ENCODE measurements at places on chromosomes 13 and 19.

- DNase-seq, result no peak
Observed at GRCh38 chr13:79660361-79660760, 179.4 kb downstream of the NDFIP2 start.

DNA sequence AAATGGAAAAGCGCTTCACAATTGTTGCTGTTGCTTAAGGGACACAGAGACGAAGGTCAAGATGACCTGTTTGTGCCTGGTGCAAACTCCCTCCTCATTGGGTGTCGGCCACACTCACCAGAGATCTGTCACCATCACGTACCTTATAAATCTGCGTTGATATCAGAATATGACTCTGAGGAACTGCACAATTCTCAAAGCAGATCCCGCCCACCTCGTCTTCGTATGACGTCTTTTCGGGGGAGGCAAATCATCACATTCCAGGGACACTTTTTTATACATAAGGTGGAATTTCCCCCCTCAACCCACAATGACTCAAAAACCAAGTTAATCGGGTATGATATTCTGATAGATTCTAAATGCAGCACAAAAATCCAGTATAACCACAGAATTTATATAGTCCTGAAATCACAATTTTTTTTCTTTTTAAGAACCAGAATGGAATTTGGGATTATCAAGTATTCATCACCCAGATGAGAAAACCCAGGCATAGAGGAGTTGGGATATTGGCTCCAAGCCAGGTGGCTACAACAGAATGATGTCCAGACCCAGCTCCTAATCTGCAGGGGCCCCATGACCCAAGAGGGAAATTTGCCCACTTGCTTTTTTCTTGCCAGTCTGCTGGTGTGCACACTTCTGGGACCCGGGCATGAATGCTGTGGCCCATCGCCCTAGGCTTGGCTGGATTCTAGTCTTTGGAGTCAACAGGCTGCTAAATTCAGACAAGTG is 50.6 kb upstream of the MTIF3 start:
- no peak for DNase-seq

- no peak for DNase-seq
Observed at GRCh38 chr19:10228920-10229319, 2.2 kb downstream of the S1PR2 start.

DNA sequence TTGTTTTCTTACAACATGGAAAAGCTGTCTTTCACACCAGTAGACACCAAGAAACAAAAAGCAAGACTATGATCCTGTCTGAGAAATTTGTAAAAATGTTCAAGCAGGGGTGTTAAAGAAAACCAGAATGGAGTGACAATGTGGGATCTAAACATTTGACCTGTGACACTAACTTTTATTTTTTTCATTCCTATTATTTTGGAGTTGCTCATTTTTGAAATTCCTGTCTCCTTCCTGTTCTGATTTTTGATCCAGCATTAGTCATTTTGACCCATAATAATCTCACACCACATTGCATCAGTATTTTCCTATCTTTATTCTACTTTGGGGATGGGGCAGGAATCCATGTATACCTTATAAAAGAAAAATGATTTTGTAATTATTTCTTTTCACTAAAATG is 164.2 kb downstream of the DLEU7 start:
- peak; percentile 49 for DNase-seq

DNA sequence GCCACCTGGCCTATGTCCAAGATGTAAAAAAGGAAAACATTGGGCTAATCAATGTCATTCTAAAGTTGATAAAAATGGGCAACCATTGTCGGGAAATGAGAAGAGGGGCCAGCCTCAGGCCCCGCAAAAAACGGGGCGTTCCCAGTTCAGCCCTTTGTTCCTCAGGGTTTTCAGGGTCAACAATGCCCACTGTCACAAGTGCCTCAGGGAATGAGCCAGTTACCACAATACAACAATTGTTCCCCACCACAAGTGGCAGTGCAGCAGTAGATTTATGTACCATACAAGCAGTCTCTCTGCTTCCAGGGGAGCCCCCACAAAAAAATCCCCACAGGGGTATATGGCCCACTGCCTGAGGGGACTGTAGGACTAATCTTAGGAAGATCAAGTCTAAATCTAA is 112.5 kb downstream of the ZNF486 start:
- DNase-seq, result no peak

DNA sequence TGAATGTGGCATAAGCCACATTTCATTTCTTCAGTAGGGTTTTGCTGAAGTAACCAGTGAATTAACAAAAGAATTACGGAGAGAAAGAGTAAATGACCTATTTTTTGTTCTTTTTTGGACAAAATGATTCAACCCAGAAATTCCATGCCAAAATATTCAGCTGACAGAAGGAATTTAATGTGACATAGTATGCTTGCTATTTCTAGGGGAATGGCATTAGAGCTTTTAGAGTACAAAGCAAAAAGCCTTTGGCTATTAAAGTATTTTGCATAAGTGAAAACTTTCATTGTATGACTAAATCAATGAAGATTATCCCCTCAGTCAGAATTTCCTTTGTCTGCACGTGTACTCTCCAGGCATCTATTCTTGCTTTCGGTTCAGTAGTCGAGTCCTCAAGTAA is 465.3 kb downstream of the COG6 start:
- DNase-seq, result no peak

- no peak for DNase-seq
Observed at GRCh38 chr19:39749981-39750380, 12.2 kb upstream of the CLC start.
